ENCODE measurements at places on chromosomes 6 and 20.
A peak's percentile ranks its signal among the peaks of the same experiment; 100 is the strongest.

GRCh38 chr6:87820343-87820984 is 118.4 kb upstream of the AKIRIN2 start:
- DNase-seq = no peak
- no peak overlapping the region for H3K27ac ChIP-seq
- H3K4me1 ChIP-seq = no peaks in the 10 kb centered on the region

DNA sequence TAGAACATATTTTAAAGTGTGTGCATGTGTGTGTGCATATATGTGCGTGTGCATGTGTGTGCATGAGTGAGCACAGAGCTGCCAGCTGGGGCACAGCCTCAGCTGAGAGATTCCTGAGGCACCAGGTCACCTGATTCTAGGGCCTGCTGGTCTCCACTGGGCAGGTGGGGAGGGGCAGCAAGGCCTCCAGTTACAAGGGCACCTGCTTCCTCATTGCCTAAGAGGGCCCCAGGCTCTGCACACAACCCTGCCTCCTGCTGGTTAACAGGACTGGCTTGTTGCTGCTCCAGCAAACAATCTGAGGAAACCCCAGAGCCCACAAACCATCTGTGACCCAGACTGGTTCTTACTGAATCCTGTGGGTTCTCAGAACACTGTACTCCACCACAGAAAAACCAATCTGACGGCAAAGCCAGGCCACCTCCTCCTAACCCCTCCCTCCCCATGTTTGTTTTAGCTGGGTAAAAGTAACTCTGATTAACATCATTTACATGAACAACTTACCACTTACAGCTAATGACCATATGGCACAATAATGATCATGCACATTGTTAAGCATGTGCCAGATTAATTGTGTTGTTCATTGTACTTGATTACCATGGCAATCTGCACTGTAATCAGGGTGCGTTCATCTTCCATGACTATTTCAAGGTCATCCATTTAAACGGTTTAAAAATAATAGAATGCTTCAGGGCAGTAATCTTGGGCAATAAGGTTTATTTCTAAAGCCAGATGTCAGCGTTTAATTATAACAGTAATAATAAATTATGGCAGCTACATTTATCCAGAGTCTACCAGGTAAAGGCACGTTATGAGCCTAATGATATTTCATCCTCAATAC is 23.1 kb upstream of the UBE2J1 start:
- peak overlapping the region; percentile 88 for H3K27ac ChIP-seq
- DNase-seq = peak; percentile 76
- H3K4me3 ChIP-seq = peak overlapping the region; percentile 22
- H3K36me3 ChIP-seq = no peaks in the 10 kb centered on the region

DNA sequence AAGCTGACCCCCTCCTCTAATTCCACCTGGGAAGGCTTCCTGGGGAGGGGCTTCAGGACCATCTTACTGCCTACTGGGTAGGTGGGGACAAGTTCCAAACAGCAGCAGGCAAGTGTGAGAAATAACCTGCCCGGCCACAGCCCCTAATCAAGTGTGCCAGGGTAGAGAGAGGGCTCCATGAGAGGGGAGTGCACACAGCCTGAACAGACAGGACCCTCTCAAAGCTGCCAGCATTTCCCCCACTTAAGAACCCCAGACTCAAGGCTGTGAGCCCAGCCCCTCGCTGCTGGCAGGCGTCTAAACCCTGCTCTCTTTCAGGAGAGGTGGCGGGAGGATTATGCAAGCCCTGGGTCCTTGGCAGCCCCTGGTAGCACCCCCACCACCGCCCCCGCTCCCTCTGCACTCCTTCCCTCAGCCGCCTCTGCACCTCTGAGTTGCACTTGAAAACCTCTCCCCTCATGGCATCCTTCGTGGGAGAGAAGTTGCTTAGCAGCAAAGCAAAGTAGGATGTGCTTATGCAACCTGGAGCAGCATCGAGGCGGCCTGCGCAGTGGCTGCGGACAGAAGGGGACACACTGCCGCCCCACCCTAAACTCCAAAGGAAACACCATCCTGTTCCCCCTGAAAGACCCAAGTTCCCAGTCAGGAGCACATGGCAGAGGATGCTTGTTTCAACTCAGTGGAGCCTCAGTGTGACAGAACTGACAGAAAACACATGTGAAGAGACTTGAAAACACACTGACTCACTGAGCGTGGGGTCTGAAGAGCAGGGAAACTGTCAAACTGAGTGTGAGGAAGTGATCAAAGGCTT is 10.5 kb downstream of the DDRGK1 start:
- H3K4me1 ChIP-seq = peaks cover 6% of the 10 kb centered on the region
- peaks cover 15% of the 10 kb centered on the region for H3K36me3 ChIP-seq
- no peak overlapping the region for H3K27ac ChIP-seq
- no peak for DNase-seq
- peaks cover 7% of the 10 kb centered on the region for H3K27me3 ChIP-seq

- no peaks in the 10 kb centered on the region for H3K27me3 ChIP-seq
- no peaks in the 10 kb centered on the region for H3K36me3 ChIP-seq
- H3K27ac ChIP-seq = no peak overlapping the region
- no peak for DNase-seq
Observed at GRCh38 chr6:25248123-25248522, 31.1 kb upstream of the CARMIL1 start.

DNA sequence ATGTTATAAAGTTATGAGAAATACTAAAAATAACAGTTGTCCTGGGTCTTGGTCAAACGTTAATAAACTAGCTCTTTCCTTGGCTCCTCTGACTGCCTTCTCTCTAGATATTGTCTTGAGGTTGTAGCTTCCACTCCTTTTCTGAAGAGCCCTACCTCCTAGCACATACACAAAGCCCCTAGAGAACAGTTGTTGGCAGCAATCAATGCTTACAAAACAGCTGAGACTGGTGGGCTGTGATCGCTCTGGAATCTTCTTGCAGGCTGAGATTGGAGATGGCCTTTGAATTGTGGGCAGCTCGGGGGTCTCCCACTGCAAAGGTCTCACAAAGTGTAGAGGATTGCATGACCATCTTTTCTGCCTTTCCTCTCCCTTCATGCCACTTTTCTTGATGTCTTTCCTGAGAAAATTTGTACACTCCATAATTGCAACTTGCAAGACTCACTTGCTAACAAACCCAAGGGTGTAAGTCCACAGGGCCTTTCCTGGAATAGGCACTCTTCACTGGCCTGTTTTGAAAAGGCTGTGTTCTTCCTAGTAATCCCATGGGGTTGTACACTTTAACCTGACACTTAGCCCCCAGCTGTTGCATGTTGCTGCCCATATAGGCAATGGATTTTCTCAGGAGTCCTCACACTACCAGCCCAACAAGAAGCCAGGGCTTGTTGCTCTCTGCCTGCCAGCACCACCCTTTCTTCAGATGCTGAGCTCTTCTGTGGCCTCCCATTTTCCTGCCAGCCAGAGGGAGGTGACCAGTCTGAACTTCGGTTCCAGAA is 99.9 kb downstream of the TCP11 start:
- H3K27ac ChIP-seq = peak overlapping the region; percentile 82
- no peak for DNase-seq
- H3K4me3 ChIP-seq = peak overlapping the region; percentile 61
- H3K27me3 ChIP-seq = peaks cover 1% of the 10 kb centered on the region

DNA sequence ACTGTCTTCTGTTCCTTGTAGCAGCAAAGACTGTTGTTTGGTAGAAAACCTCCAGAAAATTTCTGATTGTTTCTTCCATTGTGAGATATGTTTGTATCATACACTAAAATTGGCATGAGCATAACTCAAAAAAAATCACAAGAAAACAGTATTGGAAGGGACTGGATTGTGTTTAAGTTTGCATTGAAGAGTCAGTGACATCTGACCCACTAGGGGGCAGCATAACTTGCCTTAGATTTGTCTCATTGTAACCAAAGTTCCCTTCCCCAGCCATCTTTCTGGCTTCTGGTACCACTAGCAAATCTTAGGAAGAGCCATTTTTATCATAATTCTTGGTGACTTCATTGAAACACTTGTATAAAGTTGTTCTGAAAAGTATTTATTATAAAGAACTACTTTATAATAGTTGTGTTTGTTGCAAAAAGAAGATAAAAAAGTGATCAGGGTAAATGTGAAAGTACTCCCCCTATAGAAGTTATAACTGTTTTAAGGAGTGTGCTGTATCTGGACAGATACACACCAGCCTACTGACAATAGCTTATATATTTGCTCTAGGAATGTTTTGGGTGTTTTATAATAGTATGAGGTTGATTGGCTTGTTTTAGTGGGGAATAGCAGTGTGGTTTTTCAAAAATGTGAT is 7.7 kb downstream of the CSTF1 start:
- no peaks in the 10 kb centered on the region for H3K27me3 ChIP-seq
- no peak overlapping the region for H3K4me3 ChIP-seq
- H3K4me1 ChIP-seq = no peaks in the 10 kb centered on the region
- H3K27ac ChIP-seq = no peak overlapping the region
- peak; percentile 44 for DNase-seq
- no peaks in the 10 kb centered on the region for H3K36me3 ChIP-seq

DNA sequence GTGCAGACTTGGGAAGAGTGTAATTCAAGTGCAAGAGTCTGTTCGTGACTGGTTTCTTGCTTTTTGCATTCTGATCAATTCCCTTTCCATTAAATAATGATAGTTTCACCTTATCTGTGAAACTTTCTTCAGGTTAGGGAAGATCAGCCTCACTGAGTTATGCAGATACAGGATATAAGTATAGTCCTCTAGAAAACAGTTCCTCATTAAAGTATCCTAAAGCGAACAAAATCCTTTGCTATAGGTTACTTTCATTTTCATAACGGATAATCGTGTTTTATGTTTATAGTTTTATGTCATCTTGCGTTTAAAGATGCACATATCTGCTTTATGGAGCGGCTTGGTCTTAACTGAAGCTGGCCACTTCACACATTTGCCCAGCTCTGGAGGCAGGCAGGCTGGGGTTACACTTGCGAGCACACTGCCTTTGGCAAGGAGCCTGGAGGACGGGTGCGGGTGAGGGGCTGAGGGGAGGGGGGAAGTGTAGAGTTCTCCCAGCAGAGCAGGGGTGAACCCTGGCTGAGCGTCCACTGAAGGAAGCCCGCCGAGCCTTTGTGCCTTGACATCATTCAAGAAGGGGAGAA is 123.5 kb upstream of the IFNGR1 start:
- no peaks in the 10 kb centered on the region for H3K27me3 ChIP-seq
- DNase-seq = peak; percentile 35
- no peak overlapping the region for H3K4me3 ChIP-seq
- H3K36me3 ChIP-seq = no peaks in the 10 kb centered on the region

GRCh38 chr20:37714978-37715672 is 21.3 kb downstream of the CTNNBL1 start:
- no peaks in the 10 kb centered on the region for H3K36me3 ChIP-seq
- H3K27me3 ChIP-seq = no peaks in the 10 kb centered on the region
- H3K27ac ChIP-seq = no peak overlapping the region
- DNase-seq = no peak
- H3K4me1 ChIP-seq = peaks cover 18% of the 10 kb centered on the region
- no peak overlapping the region for H3K4me3 ChIP-seq

DNA sequence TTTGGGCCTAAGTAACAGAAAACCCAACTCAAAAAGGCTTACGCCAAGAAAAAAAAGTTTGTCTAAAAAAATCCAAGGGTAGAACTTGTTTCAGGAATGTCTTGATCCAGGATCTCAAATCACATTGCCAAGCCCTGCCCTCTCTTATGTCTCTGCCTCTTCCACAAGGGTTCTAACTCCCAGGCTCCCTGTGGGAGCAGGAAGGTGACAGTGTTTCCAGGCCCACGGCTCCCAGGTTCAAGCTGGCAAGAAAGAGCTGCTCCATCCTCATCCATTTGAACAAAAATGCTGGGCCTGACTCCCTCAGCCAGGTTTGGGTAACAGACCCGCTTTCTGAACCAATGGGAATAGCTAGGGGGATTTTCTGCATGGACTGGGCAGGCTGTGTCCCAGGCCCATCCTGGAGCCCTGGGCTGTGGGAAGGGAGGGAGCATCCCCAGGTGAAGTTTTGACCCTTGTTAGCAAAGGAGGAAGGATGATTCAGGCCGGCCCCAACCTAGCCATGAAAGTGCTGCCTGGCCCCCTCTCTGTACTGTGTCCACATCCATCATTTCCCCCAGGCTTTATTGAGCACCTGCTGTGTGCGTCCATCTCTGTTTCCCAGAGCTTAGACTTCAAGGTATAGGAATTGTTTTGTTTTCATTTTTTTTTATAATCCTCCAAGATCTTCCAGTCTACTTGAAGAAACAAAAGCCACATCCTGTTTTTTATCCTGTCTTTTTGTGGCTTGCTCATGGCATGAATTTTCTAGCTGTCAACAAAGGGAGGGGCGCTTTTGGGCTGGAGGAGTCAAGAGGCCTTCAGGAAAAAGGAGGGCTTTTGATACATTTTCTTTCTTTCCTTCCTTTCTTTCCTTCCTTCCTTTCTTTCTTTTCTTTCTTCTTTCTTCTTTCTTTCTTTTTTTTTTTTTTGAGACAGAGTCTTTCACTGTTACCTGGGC is 159.8 kb downstream of the TFAP2C start:
- no peak for DNase-seq
- H3K36me3 ChIP-seq = no peaks in the 10 kb centered on the region
- H3K4me1 ChIP-seq = no peaks in the 10 kb centered on the region
- H3K27ac ChIP-seq = no peak overlapping the region
- no peak overlapping the region for H3K4me3 ChIP-seq

DNA sequence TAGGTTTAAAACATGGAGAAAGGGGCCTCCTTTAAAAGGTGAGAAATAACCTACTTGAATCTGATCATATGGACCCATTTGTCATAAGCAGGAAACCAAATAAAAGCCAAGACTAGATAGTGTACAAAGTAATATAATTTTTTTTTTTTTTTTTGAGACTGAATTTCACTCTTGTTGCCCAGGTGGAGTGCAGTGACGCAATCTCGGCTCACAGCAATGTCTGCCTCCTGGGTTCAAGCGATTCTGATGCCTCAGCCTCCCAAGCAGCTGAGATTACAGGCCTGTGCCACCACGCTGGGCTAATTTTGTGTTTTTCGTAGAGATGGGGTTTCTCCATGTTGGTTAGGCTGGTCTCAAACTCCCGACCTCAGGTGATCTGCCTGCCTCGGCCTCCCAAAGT is 89.2 kb downstream of the SASH1 start:
- H3K36me3 ChIP-seq = no peaks in the 10 kb centered on the region
- no peak overlapping the region for H3K4me3 ChIP-seq
- no peak overlapping the region for H3K27ac ChIP-seq
- H3K4me1 ChIP-seq = no peaks in the 10 kb centered on the region
- H3K27me3 ChIP-seq = no peaks in the 10 kb centered on the region

DNA sequence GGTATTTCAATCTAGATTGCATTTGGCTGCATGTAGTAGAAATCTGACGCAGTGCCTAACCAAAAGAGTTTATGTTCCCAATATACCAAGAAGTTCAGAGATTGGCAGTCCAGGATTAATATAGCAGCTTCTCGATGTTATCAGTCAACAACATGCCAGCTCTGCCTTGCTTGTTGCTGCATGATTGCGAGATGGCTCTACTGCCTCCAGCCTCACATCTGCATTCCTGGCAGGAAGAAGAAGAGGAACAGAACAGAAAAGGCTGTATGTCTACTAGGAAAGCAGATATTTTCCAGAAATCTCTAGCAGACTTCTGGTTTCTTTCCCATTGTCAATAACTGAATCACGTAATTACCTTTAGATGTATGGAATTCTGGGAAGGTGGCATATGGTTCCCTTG is 60.8 kb downstream of the SLC35D3 start:
- no peaks in the 10 kb centered on the region for H3K36me3 ChIP-seq
- peaks cover 31% of the 10 kb centered on the region for H3K4me1 ChIP-seq
- H3K4me3 ChIP-seq = no peak overlapping the region
- H3K27me3 ChIP-seq = peaks cover 7% of the 10 kb centered on the region
- peak overlapping the region; percentile 48 for H3K27ac ChIP-seq
- no peak for DNase-seq

GRCh38 chr6:75089151-75089897 is 116.5 kb downstream of the COL12A1 start:
- no peak for DNase-seq
- no peak overlapping the region for H3K27ac ChIP-seq
- no peaks in the 10 kb centered on the region for H3K36me3 ChIP-seq
